ENCODE measurements at places on chromosomes 4 and X.

- DNase-seq, result no peak
Observed at GRCh38 chr4:5650040-5650439, 58.3 kb downstream of the EVC2 start.

DNA sequence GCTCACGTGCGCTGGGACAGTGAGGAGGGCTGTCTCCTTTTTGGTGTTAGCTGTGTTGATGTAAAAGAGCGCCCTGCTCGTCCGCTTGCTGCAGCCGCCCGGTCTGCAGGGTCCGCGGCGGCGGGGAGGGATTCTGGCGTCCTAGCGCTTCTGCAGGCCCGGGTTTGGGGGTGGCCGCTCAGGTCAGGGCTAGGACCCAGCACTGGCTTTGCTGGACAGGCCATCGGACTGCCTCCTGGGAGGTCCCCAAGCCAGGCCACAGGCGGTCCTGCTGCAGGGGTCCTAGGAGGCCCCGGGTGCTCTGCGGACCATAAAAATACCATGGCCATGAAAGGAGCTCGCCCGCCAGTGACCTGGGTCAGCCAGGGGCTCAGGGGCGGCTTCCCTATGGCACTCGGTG lies 308.7 kb downstream of the DCTD start:
- no peak for DNase-seq

DNA sequence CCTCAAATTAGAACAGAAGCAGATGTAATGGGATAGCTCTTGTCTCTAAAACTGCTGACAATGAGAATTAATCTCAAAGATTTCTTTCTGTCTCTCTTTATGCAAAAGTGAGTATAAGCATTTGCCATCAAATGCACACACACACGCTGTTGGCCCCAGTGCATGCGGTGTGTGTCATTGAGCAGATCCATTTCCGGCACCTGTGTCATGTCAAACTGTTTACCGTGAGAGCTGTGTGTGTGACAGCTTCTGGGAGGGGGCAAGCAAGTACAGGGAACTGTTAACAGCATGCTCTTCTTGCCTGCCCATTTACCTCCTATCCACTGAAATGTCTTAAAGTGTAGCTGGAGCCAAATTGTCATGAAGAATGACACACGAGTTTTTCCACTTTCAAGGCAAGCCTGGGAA lies 297.9 kb upstream of the FAT4 start:
- DNase-seq, result no peak

GRCh38 chrX:48626401-48627298 lies 29.4 kb downstream of the WDR13 start:
- DNase-seq, result no peak

- no peak for DNase-seq
Observed at GRCh38 chrX:1126738-1127137, 85.7 kb downstream of the CRLF2 start.

DNA sequence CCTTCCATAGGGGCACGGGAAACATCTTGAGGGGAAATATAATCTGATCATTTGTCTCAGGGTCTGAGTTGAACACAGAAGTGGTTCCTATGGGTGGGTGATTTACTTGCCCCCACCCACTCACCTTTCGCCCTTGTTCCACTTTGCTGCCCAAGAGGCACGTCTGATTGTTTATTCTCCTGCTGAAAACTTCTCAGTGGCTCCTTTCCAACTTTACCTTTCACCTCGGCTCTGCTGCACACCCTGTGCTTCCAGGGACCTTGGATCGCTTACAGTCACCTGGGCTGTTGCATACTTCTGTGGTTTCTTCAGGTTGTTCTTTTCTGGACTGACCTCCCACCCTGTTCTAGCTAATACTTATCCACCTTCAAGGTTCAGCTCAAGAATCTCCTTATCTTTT lies 213.4 kb upstream of the JADE1 start:
- DNase-seq, result no peak

DNA sequence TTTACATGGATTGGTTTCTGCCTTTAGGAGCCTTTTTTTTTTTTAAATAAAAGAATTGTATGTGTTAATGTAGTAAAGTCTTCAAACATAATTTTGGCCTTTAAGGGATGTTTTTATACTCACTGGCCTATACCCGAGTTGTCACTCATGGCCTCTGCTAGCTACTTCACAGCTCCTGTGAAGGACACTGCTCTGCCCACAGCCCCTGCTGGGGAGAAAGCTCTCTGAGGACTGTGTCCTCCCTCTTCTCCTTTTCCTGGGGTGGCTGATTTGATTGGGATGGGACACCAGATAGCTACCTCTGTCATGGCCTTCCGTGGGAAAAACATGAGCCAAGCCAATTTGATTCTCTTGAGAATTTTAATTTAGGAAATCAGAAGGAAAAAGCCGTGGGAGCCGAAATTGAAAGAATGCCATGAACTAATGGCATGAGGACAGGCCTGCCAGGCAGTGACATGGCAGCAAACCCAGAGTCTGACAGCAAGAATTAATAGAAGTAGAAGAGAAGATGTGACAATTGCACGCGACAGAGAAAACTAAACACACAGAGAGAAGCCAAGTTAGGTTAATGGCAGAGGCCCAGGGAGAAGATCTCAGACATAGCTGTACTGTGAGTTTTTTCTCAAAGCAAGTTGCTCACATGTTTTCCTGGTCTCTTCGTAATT lies 81.4 kb downstream of the ARHGAP10 start:
- DNase-seq, result no peak

- no peak for DNase-seq
Observed at GRCh38 chrX:94813541-94813940, 1139.5 kb downstream of the FAM133A start.
